ENCODE measurements at places on chromosomes 13 and 19.

- DNase-seq: no peak
These were observed 52.3 kb downstream of the PTPRS start for GRCh38 chr19:5288347-5288739.

- peak; percentile 56 for DNase-seq
These were observed at the start of gene ZNF439 for GRCh38 chr19:11848594-11849469. ZNF439 (plus strand) TSS chr19:11848726; CDS start chr19:11848868, 142 bp downstream.

- no peak for DNase-seq
These were observed 14.8 kb downstream of the DIAPH3 start for GRCh38 chr13:60148918-60149317.

- DNase-seq: peak; percentile 24
These were observed at the start of gene CELF5 for GRCh38 chr19:3224346-3225168. CELF5 (plus strand) TSS chr19:3224661; CDS start chr19:3224740, 79 bp downstream.

- DNase-seq: no peak
These were observed 108.3 kb upstream of the FRY start for GRCh38 chr13:31923134-31923763.

DNA sequence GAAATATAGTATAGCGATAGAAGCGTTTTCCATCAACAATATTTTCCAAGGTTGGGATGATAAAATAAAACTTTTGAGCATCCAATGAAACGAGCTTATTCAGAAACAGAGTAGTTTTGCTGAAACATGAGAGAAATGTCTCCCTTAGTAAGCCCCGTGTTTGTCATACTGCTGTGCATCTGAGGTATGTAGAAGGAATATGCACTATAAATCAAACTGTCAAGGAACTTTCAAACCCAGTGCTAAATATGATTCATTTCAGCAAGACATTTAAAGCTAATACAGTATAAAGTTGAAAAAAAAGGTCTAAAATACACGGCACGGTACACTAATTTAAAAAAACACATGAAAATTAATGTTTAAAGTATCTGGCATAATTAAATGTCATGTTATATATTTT is 546.2 kb downstream of the SLITRK5 start:
- no peak for DNase-seq
